ENCODE measurements at places on chromosomes 3 and 15. TPM values are rescaled to one million over a fixed set of nuclear protein-coding genes. Genes with fewer than 3 reads are reported as not detected.

DNA sequence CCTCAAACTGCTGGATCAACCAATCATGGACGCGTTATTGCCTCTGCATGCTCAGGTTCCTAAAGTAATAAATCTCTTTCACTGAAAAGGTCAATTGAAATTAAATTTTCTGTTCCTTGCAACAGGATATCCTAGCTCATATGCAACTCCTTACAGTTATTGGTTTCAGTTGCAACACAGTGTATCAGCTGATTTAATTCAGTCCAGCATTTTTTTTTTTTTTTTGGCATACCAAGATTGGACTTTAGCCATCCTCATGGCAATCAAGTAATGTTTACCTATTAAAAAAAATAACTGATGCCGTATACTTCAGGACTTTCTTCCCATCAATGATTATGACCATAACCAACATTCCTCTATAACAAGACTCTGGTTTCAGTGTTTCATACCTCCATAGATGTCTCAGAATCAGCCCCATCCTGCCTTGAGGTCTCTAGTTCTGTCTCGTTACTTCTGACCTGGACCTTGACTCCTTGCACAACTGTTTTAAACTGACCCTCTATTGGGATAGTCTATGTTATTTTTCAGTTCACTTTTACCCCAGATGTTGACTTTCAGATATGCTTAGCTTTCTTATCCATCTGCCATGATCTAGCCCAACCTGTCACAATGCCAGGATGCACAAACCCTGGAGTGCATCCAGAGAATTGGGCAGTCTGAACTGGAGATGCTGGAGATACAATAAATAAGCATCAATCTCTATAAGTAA, 265.0 kb upstream of the GADL1 start:
- no peak for DNase-seq
- no peaks in the 10 kb centered on the region for H3K27me3 ChIP-seq
- H3K27ac ChIP-seq = no peak overlapping the region
- no peak overlapping the region for H3K4me3 ChIP-seq
- H3K36me3 ChIP-seq = no peaks in the 10 kb centered on the region

The ZPLD1 gene
- total RNA-seq = 1.2 TPM

DNA sequence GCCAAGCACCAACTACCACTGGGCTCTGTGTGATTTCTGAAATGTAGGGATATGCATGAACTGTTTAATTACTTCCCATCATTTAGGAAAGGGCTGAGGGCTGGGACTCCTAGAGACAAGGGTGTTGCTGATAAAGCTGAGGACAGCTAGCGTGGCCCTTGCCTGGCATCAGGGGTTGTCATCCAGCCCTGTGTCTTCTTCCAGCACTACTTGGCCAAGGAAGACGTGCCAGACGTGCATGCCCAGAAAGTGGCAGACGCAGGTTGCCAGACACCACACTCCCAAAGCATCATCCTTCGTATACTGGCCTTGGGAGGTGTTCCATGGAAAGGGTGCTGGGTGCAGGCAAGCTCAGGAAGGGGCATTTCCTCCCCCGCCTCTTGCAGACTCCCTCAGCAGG, 64.8 kb downstream of the LRIG1 start:
- no peaks in the 10 kb centered on the region for H3K4me1 ChIP-seq
- H3K4me3 ChIP-seq = no peak overlapping the region
- DNase-seq = no peak
- H3K27ac ChIP-seq = no peak overlapping the region
- H3K36me3 ChIP-seq = no peaks in the 10 kb centered on the region

The DAZL gene
- not detected for total RNA-seq

DNA sequence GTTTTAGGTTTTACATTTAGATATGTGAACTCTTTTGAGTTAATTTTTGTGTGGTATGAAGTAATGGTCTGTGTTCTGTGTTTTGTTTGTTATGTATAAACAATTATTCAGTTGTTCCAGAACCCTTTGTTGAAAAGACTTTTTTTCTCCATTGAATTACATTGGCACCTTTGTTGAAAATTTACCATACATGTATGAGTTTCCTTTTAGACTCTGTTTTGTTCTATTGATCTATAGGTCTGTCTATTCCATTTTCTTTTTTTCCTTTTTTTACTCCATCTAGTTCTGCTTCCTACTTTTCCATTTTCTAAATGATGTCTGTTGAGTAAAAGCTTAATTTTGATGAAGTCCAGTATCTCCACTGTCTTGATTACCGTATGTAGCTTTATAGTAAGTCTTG, 31.4 kb downstream of the ARIH2 start:
- H3K27ac ChIP-seq = no peak overlapping the region
- H3K4me3 ChIP-seq = no peak overlapping the region
- H3K36me3 ChIP-seq = no peaks in the 10 kb centered on the region
- no peak for DNase-seq

Measured in kidney (tissue), 22 donors.